RPMI8226 (cell line): ENCODE measurements at places on chromosomes 6 and 20.

GRCh38 chr6:31776989-31777666 lies at the start of gene VWA7:
TSS of gene VWA7 (minus strand) at chr6:31777328. CDS start at chr6:31776779, 549 bp downstream.
- peak; percentile 98 for DNase-seq

- peak; percentile 56 for DNase-seq
These were observed 76.2 kb downstream of the FAM229B start for GRCh38 chr6:112163295-112164257.

- DNase-seq: no peak
These were observed 100.4 kb upstream of the NAA20 start for GRCh38 chr20:19916531-19917485.

DNA sequence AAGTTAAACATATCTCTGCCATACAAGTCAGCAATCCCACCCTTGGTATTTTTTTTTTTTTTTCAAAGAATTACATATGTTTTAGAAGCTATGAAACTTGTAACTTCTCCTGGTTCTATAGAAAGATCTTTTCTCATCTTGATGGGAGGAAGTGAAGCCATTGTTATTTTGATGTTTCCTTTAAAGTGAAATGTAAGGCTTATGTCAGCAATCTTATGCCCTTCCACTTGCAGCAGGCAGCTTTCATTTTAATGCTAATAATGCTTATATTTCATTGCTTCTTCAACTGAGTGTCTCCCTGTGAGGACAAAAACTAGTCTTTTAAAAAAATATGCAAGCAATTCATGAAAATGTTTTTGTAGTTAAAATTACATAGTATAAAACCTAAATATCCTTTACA lies 1614.7 kb downstream of the KHDRBS2 start:
- no peak for DNase-seq

- no peak for DNase-seq
These were observed 121.8 kb downstream of the TBXT start for GRCh38 chr6:166045860-166046200.

DNA sequence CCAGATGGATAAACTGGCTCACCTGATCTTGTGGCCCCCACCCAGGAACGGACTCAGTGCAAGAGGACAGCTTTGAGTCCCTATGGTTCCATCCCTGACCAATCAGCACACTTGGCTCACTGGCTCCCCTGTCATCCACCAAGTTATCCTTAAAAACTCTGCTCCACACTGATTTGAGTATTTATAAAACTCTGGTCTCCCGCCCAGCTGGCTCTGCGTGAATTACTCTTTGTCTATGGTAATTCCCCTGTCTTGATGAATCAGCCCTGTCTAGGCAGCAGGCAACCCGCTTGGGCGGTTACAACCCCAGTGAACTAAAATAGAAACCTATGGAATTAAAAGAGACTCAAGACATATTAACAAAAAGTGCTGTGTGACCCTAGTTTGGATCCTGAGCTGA lies 38.1 kb upstream of the CD83 start:
- no peak for DNase-seq

GRCh38 chr6:132648356-132648755 lies 10.6 kb downstream of the TAAR1 start:
- no peak for DNase-seq

- DNase-seq: no peak
These were observed 55.4 kb downstream of the SNAI1 start for GRCh38 chr20:50038169-50038568.
